ENCODE measurements at places on chromosomes 3 and 15.

GRCh38 chr3:67783281-67784250 lies 129.2 kb upstream of the SUCLG2 start:
- DNase-seq: no peak

GRCh38 chr15:64938192-64938591 lies 26.5 kb downstream of the ANKDD1A start:
- DNase-seq: no peak

DNA sequence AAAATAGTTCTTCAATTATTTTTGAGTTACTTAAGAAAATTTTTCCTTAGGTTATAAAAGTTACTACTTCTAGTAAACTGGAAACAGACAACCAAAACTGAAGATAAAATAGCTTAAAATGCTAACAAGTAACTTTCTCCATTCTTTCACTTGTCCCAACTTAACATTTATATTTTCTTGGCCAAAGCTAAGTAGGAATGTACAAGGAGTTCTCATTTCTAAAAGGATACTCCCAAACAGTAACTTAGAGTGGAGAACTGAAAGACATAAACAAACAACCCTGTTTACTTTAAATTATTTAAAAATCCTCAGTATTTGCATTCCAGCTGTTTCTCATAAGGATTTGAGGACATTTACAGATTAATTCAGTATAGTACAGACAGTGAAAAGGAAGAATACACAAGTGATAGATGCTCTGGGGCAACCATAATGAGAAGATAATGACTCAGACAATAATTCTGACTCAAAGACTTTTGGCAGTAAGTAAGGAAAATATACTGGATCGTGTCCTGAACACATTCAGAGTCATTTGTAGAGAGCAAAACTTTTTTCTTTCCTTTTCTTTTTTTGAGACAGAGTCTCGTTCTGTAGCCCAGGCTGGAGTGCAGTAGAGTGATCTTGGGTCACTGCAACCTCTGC lies 29.2 kb upstream of the ANXA2 start:
- DNase-seq: no peak

GRCh38 chr3:39435006-39435748 lies 28.7 kb downstream of the RPSA start:
- DNase-seq: no peak
